ENCODE measurements at places on chromosomes 13 and 19.

- DNase-seq: no peak
These were observed 91.8 kb downstream of the LRCH1 start for GRCh38 chr13:46644816-46645215.

- DNase-seq: no peak
These were observed 162.0 kb downstream of the EFNB2 start for GRCh38 chr13:106373304-106373988.

DNA sequence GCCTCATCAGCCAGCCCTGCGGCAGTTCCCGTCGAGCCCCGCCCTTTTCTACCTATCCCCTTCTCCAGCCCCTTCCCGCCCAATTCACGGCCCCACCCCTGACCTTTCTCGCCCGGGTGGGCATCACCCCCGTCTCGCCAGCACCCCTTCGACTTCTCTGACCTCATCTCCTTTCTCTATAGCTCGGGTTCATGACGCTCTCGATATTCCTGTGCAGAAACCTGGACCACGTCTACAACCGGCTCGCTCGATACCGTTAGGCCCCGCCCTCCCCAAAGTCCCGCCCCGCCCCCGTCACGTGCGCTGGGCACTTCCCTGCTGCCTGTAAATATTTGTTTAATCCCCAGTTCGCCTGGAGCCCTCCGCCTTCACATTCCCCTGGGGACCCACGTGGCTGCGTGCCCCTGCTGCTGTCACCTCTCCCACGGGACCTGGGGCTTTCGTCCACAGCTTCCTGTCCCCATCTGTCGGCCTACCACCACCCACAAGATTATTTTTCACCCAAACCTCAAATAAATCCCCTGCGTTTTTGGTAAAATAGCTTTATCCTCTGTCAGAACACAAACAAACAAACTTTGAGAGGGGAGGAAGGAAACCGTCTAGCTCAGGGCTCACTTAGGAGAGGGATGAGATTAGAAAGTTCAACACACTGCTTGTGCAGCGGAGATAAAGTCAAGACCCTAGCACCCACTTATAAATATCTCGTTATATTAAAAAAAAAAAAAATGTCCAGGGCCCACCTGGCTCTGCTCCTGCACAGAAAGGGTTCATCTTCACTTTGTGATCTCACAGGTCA, 5.1 kb downstream of the CD37 start:
- DNase-seq: no peak

- no peak for DNase-seq
These were observed 507 bp upstream of the LCP1 start for GRCh38 chr13:46182491-46182877.

DNA sequence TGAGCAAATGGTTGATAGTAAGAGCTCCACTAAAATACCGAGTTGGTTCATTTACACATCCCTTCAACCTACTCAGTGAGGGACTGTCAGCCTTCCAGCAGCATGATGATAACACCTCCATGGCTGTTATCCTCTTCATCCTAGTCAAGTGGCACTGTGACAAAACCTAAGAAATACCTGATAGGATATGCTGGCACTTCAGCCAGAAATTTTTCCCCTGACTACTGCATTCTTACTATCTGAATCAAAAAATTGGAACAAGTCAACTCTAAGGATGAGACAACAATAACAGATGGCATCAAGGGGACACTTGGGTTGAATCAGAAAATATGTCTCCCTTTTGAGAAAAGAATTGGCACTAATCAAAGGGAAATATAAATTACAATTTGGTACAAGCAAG, 193.9 kb downstream of the KCTD12 start:
- no peak for DNase-seq

- DNase-seq: no peak
These were observed 4.5 kb upstream of the PRKD2 start for GRCh38 chr19:46721269-46722003.

All from effector CD4-positive, alpha-beta T cell (primary cell).